ENCODE measurements at places on chromosomes 11 and 22.

DNA sequence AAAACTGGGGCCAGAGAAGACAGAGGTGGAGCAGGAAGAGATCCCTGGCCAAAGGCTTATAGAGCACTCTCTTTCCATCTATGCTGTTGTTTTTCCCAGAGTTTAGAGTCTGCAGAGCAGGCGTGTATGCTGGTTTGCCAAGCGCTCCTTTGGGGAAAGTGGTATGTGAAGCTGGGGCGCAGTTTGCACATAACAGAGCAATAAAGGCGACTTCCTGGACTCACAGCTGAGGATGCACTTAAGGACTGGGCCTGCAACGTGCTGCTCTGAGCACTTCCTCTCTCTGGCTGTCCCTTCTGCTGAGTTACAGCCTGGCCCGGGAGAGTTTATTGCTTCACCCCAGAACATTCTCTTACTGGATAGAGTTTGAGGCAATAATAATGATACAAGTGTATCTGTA, 41.7 kb downstream of the THAP12 start:
- DNase-seq: no peak

DNA sequence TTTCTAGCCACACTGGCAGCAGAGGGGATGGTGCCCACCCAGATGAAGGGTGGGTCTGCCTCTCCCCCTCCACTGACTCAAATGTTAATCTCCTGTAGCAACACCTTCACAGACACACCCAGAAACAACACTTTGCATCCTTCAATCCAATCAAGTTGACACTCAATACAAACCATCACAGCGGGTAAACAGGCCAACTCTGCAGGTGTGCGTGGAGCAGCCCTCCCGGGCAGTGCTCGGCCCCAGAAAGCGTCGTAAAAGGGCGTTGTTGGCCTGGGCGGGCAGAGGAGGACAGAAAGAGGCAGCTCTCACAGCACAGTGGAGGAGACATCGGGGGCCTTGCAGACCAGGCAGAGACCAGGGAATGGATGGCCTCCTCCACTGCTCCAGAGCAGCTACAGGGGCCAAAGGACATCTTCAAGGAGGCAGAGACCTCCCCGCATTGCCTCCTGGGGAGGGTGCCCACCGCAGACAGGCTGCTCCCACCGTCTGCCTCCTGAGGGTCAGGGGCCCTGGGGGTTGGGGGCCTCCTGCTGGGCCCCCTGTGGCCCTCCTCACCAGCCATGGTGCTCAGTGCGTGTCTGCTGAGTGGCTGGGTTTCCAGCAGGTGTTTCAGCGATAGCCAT, 56.1 kb upstream of the FADD start:
- no peak for DNase-seq

GRCh38 chr11:117281869-117282268, 9.3 kb upstream of the BACE1-AS start:
- no peak for DNase-seq

DNA sequence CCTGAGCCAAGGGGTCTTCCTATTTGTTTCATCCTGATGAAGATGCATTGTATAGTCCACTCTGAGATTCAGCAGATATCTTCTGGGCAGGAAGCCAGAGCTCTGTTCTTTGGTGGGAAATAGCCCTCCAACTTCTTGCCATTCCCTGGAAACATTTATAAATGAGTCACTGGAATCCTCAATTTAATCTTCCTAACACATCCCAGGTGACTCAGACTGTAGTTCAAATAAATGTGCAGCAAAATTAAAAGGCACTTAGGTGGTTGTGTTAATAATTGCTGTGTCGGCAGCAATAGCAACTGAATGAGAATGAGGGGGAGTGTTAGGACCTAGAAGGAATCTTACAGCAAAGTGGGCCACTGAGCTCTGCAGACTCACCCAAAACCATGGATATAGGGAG, 108.6 kb downstream of the INSC start:
- no peak for DNase-seq

DNA sequence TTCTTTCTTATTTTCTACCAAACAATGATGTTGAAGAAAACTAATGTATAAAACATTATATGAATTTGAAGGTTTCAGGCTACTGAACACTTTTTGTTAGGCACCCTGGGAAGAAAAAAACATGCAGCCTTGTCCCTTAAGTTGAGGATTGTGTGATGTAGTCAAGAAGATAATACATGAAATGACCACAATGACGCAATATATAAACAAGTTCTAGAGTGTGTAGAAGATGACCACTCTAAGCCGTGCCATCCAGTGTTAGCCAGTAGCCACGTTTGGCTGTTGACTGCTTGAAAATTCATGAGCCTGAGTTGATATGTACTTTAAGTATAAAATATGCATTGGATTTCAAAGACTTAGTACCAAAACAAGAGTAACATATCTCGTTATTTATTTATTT, 16.2 kb downstream of the SWAP70 start:
- no peak for DNase-seq

- DNase-seq: peak; percentile 21
These were observed 28.5 kb downstream of the IMMP1L start for GRCh38 chr11:31480930-31481329.

GRCh38 chr11:101775033-101775432, 139.8 kb upstream of the CEP126 start:
- no peak for DNase-seq

DNA sequence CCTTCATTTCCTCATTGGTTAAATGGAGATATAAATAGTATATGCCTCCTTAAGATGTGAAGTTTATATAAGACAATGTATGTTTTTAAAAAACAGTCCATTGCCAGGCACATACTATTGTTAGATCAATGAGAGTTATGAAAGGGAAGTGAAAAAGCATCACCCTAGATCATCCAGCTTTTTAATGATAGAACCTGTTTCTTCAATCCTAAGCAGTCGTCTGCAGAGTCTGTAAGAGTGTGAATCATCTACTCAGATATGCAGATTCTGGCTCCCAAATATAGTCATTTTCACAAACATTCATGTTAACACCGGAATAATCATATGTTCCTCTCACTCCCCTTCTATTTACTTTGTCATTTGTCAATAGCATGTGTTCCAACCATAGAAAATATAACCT, 65.3 kb upstream of the SLN start:
- DNase-seq: no peak

GRCh38 chr11:46850829-46851380, 4.8 kb upstream of the CKAP5 start:
- DNase-seq: no peak

GRCh38 chr22:45880091-45880715, 96.8 kb downstream of the WNT7B start:
- no peak for DNase-seq

DNA sequence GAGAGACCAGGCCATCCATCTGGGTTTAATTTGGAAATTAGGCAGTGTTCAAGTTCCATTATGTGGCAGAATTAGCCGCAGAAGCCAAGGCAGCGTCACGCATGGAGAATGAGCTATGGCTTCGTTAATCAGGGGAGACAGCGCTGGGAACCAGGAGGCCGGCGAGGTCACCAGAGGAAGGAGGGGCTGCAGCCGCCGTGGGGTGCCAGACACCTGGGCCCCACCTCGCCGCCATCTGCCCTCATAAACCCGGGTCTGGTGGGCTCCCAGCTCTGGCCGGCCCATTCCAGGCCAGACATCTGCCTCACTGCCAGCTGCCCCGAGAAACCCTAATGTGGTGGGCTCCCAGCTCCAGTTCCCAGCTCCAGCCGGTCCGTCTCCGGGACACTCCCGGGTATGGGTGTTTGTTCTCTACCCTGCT, 676.9 kb downstream of the BRD1 start:
- DNase-seq: no peak

DNA sequence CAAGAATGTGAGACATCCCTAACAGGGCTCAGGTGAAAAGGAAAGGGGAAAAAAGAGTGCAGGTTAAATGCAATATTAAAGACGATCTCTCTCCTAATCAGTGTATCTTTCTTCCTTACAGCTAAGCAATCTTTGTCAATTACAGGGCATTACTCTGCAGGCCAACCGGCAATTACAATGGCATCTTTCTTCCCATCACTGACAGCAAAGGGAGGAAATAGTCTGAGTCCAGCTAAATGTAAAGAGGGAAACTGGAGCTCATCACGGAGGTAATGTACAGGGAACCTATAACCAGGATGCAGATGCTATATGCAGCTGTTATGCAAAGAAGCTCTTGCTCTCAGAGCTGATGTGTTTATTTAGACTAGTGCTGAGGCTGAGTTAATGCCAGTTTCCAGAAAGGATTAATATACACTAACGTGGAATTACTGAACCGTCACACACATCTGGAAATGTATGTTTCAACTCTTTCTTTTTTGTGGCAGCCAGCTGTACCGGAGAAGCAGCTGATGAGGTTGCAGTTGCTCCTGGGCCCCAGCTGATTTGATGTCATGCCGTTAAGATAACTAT, 121.6 kb downstream of the KIRREL3 start:
- no peak for DNase-seq

DNA sequence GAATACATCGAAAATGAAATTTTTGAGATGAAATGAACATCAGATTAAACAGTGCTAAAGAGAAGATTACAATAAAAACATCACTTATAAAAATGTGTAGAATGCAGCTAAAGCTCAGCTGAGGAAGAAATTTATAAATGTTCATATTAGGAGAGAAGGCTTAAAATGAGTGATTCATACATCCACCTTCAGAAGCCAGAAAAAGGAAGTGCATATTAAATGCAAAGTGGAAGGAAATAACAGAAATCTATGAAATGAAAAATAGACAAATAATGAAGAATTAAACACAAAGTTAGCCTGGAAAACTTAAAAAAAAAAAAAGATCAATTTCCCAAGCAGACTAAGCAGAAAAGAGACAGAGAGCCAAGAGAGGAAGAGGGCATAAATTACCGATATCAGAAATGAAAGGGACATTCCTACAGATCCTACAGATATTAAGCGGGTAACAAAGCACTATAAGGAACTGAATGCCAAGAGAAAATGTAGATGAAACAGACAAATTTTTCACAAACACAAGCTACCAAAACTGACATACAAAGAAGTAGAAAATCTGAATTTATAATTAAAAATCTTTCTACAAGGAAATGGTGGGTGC, 7.2 kb upstream of the MOB2 start:
- no peak for DNase-seq

DNA sequence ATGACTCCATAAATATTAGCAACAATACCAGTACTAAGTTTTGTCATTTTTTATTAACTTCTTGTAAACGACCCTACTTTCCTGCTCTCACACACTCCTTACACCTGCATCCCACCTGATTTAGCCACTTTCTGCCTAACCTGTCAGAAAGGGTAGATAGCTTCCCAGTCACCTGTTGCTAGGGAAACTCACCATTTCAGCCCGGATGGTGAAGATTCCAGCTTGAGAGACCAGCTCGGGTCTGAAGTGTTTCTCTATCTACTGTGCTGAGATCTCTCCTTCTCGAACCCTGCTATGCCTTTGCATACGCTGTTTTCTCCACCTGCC, at the start of gene PARVG:
Gene PARVG (plus strand): TSS at position 220 of the 327 bp plus-strand sequence. CDS start 2,405 bp downstream, outside the sequence.
- peak; percentile 13 for DNase-seq

DNA sequence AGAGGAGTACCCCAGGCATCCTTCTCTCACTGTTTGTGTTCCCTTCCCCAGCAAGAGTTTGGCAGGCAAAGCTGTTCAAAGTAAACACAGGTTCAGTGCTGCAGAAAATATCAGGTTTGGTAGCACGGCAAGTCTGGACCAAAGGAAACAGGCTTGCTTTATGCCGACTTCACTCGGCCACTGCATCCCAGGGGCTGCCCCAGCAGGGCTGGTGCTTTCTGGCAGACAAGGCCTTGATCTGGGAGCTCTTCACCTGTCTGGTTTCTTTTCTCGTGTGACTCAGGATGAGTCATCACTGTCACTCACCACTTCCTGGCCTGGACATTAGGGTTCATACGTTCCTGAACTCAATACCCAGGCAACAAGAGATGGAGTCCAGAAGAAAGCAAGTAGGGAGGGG, 52.6 kb upstream of the NAV2 start:
- DNase-seq: peak; percentile 1

- no peak for DNase-seq
These were observed 85.5 kb upstream of the B3GAT1 start for GRCh38 chr11:134497586-134497985.

DNA sequence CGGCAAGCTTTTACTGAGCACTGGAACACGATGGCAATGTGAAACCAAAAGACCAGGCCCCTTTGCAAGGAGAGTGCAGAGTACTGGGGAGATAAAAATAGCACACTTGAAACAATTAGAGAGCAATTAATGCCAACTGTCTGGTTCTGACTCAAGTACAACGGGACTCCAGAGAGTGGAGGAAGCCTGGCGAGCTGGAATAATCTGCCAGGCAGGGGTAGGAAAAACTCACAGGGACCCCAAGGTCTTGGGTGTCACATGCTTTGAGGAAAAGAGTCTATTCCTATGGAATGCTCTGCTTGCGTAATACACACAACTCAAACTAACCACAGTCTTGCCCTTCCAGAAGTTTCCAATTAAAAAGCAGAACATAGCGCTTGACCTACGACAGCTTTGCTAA, 113.0 kb upstream of the CLMP start:
- no peak for DNase-seq

GRCh38 chr11:111836162-111836561, 35.2 kb downstream of the ALG9 start:
- no peak for DNase-seq

- no peak for DNase-seq
These were observed 37.7 kb upstream of the GNB1L start for GRCh38 chr22:19892257-19892879.

DNA sequence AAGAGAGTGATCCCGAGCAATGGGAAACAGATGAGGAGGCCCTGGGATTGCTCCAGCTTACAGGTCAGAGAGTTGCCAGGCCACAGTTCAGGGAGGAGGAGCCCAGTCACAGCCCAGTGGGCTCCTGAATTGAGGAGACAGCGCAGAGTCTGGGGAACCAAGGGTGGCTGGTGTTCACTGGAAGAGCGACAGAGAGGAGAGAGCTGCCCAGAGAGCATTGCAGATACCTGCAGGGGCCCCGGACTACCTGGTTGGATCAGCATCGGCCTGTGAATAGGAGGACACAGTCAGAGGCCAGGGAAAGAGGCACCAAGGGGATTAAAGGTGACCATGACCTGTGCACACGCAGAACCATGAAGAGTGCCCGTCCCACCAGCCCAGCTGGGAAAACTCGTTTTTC, 648.6 kb downstream of the TBC1D22A start:
- DNase-seq: no peak

DNA sequence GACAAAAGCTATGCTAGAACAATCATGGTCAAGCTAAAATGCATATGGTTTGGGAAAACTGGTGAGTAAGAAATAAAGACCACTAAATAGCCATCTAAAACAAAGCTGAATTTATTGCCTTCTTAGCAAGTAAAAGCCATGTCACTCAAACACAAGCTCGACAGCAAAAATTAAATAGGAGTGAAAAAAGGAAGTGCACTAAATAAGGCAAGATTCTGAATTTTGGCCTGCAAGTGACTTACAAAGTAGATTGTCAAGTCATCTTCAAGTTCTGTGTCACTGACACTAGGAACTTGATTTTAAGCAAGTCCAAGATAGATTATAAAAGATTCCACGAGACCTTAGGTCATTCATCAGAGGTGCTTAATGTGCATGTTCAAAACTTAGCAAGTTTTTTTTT, 27.4 kb downstream of the TUG1 start:
- DNase-seq: no peak

GRCh38 chr11:104672897-104673296, 225.4 kb downstream of the CASP12 start:
- no peak for DNase-seq

- no peak for DNase-seq
These were observed 2.4 kb upstream of the MIOX start for GRCh38 chr22:50483977-50484853.

GRCh38 chr11:72140661-72141060, 5.1 kb downstream of the FOLR3 start:
- DNase-seq: no peak
